ENCODE measurements at places on chromosomes 3 and 15. TPM values are rescaled to one million over a fixed set of nuclear protein-coding genes. Genes with fewer than 3 reads are reported as not detected.

The CFAP44 gene
- total RNA-seq: 9.7 TPM

The RYR3 gene
- total RNA-seq: not detected

The RLBP1 gene
- not detected for total RNA-seq

The NR1D2 gene
- total RNA-seq: 111 TPM

The GRM2 gene
- total RNA-seq: 4.1 TPM

The PEX5L gene
- not detected for total RNA-seq

The HCLS1 gene
- 204 TPM for total RNA-seq

The AMIGO3 gene
- total RNA-seq: 0.82 TPM

The RMDN3 gene
- 30.3 TPM for total RNA-seq

The FILIP1L gene
- 0.28 TPM for total RNA-seq

GRCh38 chr15:96349857-96350720 is 19.6 kb downstream of the NR2F2 start:
- DNase-seq: no peak

- DNase-seq: no peak
Observed at GRCh38 chr3:152384412-152384811, 115.7 kb downstream of the MBNL1 start.

DNA sequence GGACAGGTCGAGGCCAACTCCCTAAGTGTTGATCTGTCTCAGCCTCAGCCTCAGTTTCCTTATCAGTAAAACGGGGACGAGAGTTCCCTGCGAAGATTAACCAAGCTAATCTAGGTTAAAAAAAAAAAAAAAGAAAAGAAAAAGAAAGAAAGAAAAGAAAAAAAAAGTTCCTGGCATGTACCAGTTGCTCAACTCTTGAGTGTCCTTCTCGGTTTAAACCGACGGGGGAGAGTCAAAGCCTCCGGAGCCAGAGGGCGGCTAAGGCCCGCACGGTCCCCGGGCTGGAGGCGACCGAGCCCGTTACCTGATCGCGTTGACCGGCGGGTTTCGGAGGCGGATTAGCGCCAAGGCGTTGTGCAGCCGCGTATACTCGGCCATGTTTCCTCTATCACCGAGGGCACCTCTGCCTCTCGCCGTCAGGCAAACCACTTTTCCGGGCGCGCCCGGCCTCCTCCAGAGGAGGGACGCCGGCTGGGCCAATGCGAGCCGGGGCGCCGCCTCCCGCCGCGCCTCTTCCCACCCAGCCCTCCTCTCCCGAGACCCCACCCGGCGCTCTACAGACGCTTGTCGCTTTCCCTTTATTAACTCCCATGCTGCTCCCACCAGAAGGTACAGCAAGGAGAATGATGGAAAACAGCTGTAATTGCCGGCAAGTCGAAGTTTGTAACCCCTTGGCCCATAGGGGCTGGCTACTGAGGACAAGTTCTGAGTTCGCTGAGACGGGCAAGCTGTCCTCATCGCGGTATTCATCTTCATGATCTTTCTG is at the start of gene EHHADH:
Gene EHHADH (minus strand): TSS at position 405 of the 766 bp plus-strand sequence. CDS start 27 bp downstream, at position 378.
- peak; percentile 38 for DNase-seq

DNA sequence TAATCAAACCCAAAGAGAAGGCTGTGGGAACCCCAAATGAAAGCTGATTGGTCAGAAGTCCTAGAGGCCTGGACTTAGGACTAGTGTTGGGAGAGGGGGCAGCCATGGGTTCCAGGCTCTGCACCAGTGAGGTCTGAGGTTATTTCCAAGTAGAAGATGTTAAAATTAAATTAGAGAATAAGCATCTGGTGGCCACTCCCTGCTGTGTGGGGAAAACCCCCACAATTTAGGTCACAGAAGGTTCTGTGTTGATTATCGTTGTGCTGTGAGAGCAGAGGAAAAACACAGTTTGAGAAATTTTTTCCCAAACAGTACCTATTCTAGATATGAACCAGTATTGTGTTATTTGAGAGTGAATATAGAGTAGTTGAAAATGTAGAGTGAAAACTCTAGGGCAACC is 53.9 kb upstream of the NSMCE3 start:
- no peak for DNase-seq

- no peak for DNase-seq
Observed at GRCh38 chr3:185724761-185725160, 100.1 kb downstream of the IGF2BP2 start.

- DNase-seq: peak; percentile 27
Observed at GRCh38 chr3:170038434-170039110, 777 bp downstream of the GPR160 start.

GRCh38 chr3:184982076-184982475 is 170.1 kb downstream of the VPS8 start:
- DNase-seq: no peak

- DNase-seq: no peak
Observed at GRCh38 chr3:28912120-28912885, 368.6 kb upstream of the RBMS3 start.

DNA sequence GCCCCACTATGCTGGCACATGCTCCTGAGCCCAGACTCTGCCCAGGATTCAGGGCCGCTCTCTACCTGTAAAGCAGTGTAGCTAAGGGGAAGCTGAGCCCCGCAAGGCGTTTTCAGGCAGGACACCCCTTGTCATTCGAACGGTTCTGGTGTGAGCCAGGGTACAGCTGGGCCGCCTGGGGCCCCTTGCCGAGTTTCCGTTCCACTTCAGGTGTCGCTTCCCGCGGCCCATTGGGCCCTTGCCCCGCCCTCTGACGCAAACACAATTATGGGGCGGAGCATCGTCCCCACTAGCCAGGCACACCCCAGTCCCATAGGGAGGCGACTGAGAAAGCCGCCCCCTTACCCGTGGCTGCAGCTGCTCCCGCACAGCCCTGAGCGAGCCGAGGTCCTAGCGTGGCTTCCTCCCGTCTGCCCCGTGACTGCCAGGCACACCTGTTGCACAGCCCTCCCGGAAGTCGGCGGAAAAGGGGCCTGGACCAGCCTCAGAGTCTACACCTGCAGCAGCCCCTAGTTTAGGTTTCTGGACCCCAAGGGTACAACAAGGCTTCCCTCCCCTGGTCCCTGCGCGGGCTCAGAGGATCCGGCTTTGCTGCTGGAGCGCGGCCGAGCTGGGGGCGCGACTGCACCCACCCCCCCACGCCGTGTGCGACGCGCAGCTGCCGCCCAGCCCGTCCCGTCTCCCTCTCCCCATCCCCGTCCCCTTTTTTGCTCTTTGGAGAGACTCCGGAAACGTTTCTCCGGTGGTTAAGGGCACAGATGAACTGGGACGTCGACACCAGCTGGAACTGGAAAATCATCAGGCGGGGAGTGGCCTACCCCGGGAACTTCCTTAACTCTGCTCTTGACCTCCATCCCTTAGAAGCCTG is at the start of gene PLSCR2:
Gene PLSCR2 (minus strand): TSS at position 412 of the 868 bp plus-strand sequence. CDS start 9,657 bp downstream, outside the sequence.
- DNase-seq: peak; percentile 63

DNA sequence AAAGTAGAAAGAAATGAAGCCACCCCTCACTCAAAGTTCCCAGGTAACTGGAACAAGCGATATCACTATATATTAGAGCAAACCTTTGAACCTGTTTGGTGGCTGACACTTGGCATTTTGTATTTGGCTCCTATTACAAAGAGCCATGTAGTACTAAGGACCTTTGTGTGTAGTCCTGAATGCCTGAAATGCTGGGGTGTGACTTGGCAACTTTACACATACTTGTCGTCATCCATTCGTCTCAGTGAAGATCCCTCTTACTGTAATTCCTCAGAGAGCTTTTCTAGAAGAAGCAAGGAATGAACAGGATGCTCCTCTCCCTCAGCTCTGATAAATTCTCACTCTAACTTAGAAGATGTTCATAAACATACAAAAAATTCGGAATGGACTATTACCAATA is 216.1 kb upstream of the CDIN1 start:
- no peak for DNase-seq

DNA sequence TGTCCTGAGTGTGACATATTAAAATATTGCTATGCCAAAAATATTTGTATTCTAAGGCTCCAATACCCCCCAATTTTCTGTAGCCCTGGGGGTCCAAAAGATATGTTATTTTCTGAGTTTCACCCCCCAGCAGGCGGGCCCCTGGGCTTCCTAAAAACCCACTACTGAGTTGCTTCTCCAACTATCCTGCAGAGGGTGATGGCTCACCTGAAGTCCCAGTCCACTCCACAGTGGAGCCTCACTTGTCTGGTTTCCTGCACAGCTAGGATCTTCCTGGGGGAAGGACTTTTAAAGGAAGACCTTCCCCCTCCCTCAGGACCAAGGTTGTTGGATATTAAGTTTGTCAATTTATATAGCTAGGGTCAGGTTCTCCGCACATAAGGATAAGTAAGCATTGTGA is 1181.4 kb downstream of the ROBO2 start:
- DNase-seq: no peak

GRCh38 chr3:11287404-11287803 is 15.2 kb downstream of the ATG7 start:
- DNase-seq: no peak

- peak; percentile 16 for DNase-seq
Observed at GRCh38 chr3:110881069-110881468, 190.5 kb upstream of the NECTIN3 start.

- no peak for DNase-seq
Observed at GRCh38 chr3:88084097-88084501, 25.0 kb downstream of the ZNF654 start.

- no peak for DNase-seq
Observed at GRCh38 chr15:31131853-31132375, 30.4 kb upstream of the TRPM1 start.

- no peak for DNase-seq
Observed at GRCh38 chr3:146250449-146251382, at the start of gene PLSCR4. TSS of gene PLSCR4 (minus strand) at chr3:146251105. CDS start at chr3:146222071, 29,034 bp downstream.

GRCh38 chr15:66614951-66615760 is 49.4 kb upstream of the LCTL start:
- no peak for DNase-seq

DNA sequence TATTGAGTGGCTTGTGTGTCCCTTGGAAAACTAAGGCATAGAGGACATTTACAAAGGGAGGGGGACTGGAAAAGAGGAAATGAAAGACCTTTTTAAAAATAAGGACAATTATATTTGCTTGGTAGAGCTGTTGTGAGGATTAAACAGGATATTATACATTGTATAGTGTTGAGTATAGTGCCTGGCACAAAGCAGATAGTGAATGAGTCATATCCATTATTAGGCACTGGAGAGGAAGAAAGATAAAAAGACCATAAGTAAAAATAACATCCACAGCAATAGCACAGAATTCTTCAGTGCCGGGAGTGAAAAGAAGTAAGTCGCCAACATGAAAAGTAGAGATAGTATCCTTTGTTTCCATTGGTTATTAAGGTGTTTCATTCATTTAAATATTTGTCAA is 623.3 kb downstream of the PDCD6IP start:
- DNase-seq: no peak

- DNase-seq: no peak
Observed at GRCh38 chr3:149658744-149659497, 1.1 kb upstream of the WWTR1 start.

All from CD4-positive, alpha-beta T cell (primary cell).